ENCODE measurements at places on chromosomes 7 and 10.

- no peak for DNase-seq
Observed at GRCh38 chr7:93943816-93944540, 22.4 kb downstream of the GNG11 start.

DNA sequence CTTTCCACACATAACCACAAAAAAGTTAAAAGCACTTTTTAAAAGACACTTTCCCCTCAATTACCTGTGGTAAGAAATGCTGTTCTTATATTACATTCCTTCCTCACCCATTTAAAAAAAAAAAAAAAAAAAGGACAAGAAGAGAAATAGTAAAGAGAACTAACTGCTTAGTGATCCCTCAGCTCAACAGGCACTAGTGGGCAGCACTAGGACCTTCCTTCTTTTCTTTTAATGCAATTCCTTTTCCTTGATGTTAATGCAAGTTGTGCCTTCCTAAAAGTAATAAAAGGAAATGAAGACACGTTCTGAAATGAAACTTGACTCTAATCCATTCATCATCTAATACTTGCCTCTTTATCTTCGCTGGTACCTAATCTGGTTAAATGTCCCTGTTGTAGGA is 189.7 kb downstream of the TCF7L2 start:
- no peak for DNase-seq

DNA sequence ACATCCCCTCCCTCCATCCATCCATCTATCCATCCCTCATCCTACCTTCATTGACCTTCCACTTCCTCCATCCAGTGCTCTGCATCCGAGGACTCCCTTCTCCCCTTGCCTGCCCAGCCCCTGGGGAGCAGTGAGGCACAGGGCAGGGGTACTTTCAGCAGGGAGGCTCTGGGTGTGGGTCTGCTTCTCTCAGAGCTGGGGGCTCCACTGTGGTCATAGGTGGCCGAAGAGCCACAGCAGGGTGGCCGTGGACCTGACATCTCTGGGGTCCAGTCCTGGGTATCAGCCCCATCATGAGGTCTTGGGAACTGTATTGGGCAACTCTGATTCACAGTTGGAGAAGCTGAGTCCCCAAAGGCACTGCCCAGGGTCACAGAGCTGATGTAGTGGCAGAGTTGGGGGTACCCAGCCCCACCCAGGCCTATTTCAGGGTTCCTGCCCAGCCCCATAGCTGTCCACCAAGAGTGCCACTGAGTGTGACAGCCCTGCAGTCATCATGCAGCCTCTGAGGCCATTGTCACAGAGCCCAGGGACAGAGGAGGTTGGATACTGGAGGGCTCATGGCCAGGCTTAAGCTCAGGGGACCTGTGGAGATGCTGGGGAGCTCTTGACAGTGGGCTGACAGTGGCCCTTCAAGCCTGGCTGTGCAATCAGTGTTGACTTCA is 35.3 kb upstream of the DPYSL4 start:
- DNase-seq, result no peak

DNA sequence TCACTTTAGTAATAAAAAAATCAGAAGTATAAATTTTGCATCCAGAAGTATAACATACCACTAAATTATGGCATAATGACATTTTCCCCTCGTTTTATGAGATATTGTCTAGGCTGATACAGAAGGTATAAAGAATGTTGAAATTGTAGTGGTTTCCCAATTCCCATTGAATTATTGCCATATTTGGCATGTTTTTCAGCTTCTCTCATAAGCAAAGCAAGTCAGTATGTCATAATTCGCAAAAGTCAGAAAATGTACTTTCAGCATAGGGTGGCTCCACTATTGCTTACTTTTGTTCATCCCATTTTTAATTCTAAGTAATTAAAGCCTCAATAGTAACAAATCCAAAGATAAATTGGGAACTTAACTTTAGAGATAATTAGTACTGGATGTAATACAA is 19.7 kb upstream of the PTPRZ1 start:
- DNase-seq, result no peak

GRCh38 chr7:86282014-86282682 is 361.6 kb upstream of the GRM3 start:
- DNase-seq, result no peak

- DNase-seq, result no peak
Observed at GRCh38 chr10:90890347-90890746, 18.6 kb downstream of the RPP30 start.

- DNase-seq, result no peak
Observed at GRCh38 chr10:122326385-122326784, 48.1 kb upstream of the PLEKHA1 start.

GRCh38 chr10:103983367-103983911 is 16.5 kb downstream of the SLK start:
- DNase-seq, result no peak

GRCh38 chr10:124842721-124843120 is 41.1 kb downstream of the ABRAXAS2 start:
- no peak for DNase-seq

DNA sequence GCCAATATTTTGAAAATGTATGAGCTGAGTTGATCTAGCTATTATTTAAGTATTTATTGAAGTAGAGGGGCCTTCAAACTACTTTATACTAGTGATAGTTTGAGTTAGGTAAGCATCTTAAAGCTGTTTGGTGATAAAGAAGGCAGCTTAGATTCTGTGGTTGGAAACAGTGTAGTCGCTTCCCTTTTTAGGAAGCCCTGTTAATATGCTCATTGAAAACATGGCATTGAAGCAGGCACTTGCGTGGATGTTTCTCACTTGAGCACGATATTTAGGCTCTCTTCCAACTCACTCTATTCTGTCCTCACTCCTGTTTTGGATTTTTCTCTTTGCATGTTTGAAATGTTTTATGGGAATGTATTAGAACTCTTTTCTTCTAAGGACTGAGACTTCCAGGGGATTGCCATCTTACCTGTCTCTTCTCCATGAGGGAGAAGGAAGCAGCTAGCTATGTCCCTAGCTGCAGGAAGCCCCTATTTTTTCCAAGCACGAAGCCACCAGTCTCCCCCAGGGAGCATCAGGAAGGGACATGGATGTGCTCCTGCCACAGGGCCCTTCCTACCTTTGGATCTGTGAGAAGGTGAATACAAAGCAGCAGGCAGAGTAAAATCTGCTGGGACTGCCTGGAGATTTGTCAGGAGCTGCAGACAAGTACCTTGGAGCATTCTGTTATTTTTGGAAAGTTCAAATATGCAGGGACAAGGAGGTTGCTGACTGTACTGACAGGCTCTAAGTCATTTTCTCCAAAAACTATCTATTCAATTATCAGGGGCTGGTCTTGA is 22.0 kb upstream of the BMPR1A start:
- no peak for DNase-seq

DNA sequence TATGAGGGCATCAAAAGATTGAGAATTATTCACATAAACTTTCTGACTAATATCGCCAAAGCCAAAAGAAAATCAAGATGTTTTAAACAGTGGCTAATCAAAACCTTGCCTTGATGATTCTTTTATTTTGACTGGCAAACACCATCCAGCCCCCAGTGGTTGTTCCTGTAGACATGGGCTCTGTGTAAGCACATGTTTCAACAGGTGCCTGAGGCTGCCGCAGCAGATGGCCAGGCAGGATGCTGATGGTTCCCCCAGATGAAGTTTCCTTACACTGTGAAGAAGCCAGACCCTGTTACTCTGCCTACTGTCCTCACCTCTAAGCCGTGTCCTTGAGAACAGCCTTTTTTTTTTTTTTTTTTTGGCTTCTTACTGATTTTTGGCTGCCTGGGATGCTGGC is 146.5 kb downstream of the RAB11FIP2 start:
- no peak for DNase-seq

DNA sequence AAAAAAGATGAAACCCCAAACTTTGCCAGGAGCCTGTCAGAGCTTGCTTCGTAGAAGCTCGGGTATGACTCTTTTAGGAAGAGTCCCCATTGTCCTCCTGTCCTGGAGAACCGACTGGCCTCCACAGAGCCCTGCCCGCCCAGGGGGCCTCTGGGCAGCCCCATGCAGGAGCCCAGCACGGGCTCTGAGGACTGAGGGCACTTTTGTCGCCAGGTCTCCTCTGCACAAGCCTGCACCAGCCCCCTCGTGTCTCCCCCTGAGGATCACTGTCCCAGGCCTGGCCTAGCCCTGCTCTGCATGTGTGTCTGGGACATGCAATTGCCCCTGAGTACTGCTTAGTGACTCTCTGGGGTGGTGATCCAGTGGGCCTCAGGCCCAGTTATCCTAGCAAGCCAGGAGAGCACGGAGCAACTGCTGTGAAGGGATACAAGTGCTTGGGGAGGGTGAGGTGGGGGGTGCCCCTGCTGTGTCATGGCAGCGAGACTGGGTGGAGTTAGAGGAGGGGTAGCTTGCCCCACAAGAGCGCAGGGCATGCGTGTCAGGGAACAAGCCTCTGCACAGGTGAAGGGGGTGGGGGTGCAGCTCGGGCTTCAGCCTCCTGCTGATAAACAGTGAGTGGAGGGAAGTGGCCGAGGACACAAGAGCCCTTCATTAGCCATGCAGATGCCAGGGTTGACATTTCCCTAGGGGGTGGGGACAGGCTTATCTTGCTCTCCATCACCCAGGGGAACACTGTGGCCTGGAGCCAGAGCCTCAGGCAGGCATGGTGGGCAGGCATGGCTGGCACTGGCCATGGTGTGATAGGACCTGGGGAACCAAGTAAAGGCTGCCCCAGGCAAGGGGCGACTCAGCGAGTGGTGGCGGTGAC is 143.4 kb downstream of the C10orf105 start:
- DNase-seq, result no peak

GRCh38 chr7:5429857-5430611 is 6.4 kb upstream of the TNRC18 start:
- no peak for DNase-seq

GRCh38 chr10:101236376-101237080 is 7.3 kb upstream of the LBX1 start:
- no peak for DNase-seq

GRCh38 chr7:85776691-85777345 is 590.0 kb upstream of the SEMA3D start:
- no peak for DNase-seq

GRCh38 chr10:30062090-30062489 is 2.7 kb upstream of the JCAD start:
- no peak for DNase-seq

DNA sequence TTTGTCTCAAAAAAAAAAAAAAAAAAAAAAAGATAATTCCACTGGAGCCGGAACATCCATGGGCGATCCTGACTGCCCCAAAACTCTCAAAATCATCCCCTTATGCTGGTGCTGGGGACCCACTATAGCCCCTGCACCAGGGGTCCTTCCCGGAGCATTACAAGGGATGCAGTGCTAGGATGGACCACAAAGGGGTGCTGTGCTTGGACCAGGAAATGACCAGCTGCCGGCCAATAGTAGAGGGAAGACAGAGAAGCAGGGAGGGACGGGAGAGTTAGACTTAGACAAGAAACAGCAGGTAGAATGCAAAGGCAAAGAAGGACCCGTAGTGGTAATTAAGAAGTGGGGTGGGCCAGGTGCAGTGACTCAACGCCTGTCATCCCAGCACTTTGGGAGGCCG is 40.5 kb downstream of the RCC1L start:
- DNase-seq, result no peak

DNA sequence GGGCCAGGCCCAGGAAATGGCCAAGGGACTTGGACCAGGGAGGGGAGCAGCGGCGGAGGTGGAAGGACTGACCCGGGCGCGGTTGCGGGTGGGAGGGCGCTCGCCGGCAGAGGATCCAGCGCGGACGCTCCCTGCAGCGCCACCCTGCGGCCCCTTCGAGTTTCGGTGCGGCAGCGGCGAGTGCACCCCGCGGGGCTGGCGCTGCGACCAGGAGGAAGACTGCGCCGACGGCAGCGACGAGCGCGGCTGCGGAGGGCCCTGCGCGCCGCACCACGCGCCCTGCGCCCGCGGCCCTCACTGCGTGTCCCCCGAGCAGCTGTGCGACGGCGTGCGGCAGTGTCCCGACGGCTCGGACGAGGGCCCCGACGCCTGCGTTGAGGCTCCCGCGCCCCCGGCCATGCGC is 16.8 kb upstream of the ZNF467 start:
- DNase-seq, result no peak

DNA sequence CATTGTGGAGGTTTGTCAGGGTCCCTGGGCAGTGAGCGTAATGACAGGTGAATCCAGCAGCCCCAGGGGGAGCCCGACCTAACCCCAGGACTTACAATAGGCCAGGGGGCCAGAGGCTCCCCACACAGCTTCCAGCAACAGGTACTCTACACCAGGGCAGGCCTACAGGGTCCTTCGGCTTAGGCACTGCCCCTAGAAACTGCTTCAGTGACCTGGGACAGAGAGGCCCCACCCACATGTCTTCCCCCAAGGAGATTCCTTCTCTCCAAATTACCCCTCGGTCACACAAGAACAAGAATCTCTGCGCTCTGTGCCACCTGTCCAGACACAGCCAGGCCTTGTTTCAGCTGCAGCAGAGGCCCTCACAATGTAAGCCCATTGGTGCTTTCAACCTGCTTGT is 24.4 kb downstream of the SKIDA1 start:
- no peak for DNase-seq

DNA sequence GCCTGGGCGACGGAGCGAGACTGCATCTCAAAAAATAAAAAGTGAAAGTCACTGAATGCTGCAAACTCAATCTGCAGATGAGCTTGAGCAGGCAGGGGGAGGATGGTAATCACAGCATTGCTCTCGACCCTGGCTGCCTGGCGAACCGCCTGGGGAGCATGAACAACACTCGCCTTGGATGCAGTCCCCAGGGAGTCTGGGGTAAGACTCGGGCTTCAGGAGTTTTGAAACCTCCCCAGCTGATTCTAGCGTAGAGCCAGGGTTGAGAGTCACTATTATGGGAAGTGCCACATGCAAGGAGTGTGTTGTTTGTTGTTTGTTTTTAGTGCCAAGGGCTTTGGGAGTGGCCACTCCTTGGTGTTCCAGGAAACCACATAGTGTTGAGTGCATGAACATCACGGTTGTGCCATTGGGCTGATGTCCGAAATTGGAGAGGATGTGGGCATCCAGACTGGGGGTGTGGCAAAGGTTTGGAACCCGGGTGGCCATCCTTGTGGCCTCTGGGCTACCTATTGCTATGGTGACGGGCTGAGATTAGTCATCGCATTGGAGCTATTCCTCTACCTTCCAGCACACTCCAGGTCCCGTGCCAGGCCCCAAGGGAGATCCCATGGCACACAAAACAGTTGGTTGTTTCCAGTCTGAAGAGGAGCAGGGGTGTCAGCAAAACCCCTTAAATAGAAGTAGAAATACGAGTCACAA is 92.6 kb downstream of the RGS10 start:
- DNase-seq, result no peak

DNA sequence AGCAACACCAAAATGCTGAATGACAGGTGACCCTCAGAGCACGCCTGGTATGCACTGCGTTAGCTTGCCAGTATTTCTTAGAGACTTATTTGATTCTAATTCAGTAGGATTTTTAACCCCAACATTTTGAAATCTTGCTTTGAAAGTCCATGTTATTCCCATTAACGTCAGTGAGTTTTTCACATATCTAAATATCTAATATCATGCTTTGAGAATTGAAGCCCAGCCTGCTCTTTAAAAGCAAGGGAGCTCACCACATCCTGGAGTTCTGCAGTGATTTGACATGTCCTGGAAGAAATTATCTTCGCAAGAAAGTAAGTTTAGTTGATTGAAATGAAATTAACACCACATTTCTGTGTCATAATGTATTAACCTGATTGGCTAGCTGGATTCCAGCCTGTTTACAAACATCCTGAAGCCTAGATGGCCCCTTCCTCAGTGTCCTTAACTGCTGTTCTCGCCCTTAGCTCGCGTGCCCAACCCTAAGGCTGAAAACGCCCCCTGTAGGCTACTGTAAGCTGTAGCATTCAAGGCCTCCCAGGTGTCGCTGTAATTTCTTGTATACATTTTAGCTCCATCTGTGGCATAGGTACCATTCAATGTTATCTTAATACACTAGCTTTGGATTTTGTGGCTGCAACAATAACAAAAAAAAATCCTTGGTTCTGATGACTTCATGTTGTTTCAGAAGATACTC is 191.5 kb downstream of the MGMT start:
- no peak for DNase-seq
